MV-4-11 (cell line): ENCODE measurements at places on chromosomes 13 and 19.
A peak's percentile ranks its signal among the peaks of the same experiment; 100 is the strongest.

- DNase-seq = no peak
Observed at GRCh38 chr19:36049080-36049698, 4.9 kb downstream of the THAP8 start.

GRCh38 chr13:23771956-23772355 lies 117.2 kb downstream of the MIPEP start:
- DNase-seq = no peak

DNA sequence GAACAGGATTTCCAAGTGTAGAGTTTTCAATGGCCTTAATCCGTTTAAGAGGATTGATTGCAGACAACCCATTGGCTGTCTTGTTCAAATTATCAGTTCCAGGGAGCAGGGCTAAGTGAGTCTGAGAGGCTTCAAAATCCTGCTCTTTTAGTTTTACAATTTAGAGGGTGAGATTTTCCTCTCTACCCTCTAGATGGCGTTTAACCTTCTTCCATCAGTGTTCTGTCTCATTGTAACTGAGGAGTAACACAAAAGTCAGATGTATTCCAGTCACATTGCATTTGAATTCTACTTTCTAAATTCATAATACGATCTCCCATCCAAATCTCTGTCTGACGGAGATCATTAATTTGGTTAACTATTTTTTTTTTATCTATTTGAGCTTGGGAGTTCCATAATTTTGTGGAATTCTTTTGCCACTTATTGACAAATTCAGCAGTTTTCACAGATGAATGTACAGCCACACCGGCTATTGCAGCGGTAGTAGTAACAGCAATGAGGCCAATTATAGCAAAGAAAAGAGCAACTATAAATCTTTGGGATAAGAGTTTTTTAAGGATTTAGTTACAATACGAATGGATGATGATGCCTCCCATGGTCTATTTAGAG lies 7.8 kb upstream of the C19orf84 start:
- DNase-seq = peak; percentile 70

- no peak for DNase-seq
Observed at GRCh38 chr13:41345914-41346589, 35.0 kb downstream of the NAA16 start.

- DNase-seq = peak; percentile 83
Observed at GRCh38 chr19:46821512-46822409, 28.9 kb downstream of the AP2S1 start.

DNA sequence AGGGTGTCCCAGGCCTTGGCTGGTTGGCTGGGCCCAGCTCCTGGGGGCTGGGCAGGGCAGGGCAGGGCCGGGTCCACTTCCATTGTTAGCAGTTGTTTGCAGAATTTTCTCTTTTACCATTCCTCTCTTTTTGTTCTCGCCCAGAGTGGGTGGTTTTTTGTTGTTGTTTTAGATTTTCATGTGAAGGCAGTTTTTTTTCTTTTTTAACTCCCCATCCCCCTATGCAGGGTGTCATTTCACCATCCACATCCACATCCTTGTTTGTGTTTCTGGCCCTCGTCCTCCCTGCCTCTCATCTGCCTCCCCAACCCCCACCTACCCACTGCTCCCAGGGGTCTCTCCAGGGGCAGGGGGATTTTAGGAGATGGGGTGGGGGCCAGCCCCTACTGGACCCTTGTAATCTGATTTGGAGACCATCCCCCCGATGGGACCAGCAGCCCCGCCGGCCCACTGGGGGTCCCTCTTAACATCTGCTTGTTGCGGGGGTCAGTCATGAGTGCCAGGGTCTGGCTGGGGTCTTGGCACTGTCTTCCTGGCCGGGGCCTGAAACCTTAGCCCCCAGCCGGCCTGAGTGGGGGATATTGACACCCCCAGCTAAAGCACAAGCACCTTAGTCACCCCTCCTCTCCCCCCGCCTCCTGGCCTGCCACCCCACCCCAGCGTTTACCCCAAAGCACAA lies 10.4 kb downstream of the STX10 start:
- DNase-seq = no peak

- no peak for DNase-seq
Observed at GRCh38 chr13:64778002-64778401, 2452.1 kb downstream of the PCDH9 start.

DNA sequence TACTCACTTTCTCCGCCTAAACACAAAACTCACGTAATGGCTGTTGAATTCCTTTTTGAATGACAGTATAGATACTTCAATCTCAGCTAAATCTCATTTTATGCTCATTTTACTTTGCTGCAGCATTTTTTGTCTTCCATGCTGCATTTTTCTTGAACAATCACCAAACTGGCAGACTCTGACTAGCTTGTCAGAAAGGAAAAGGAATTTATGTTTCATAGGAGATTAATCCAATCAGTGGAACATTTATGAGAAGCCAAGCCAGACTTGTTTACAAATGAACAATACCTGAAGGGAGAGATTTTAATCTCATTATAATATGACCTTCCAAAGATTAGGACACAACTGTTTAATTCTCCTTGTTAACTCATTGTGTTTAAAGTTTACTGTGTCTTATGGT lies 1044.3 kb downstream of the DIAPH3 start:
- no peak for DNase-seq

DNA sequence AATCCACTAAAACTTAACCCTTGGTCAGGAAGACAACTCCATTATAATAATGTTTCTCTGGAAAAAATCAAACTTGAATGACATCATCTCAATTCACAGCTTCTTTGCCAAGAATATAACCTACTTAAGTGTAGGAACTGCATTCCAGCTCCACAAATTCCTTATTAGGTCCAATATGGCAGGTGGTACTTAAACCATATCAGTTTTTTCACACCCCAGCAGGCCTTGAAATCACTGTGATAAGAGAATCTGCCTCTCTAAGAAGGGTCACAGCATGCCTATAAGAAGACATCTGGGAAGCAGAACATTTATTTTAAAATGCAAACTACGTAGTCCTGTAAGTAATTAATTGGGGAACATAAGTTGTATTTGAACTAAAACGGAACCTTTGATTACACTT lies 687.8 kb downstream of the DIAPH3 start:
- DNase-seq = no peak

- DNase-seq = no peak
Observed at GRCh38 chr19:46324277-46324676, 22.6 kb upstream of the PPP5C start.

- no peak for DNase-seq
Observed at GRCh38 chr19:35194012-35194984, 34.2 kb downstream of the FAM187B start.

DNA sequence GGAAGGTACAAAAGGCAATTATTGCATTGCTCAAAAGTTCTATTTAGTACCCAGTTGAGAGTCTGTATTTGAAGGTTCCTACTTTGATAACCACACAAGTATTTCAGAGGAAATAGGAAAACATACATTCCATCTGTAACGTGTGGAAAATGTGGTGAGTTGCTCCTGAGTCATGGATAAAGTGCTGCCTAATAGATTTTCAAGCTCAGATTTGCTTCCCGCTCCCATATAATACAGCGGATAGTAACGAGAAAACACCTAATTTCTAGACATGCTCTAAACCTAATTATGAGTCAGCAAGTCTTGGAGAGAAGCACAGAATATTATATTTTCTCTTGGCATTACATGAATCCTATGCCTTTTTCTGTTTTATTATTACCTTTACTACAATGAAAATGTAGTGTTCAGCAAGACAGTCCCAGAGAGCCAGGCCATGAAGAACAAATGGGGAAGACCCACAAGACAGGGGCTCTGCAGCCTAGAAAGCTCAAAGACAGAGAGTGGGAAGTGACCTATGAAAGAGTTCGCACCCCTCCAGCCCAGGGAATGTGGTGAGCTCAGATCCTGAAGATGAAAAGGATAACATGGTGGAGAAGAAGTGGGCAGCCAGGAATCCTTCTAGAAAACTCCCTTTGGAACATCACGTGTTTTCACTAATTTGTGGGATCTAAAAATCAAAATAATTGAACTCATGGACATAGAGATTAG lies 116.1 kb downstream of the STARD13 start:
- DNase-seq = no peak

- no peak for DNase-seq
Observed at GRCh38 chr19:42306646-42307045, 4.2 kb upstream of the PAFAH1B3 start.

DNA sequence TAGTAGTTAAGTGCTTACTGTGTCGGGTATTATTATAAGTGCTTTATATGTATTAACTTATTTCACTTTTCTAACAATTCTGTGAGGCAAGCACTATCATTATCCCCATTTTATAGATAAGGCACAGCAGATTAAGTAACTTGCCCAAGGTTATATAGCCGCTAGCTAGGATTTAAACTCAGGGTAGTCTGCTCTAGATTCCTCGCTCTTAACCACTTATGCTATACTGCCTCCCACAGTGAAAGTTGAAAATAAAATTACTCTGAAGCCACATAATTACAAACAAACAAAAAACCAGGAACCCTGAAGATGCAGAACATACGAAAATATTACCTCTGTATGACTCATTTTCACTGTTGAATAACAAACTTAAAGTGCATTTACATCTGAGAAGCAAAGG lies 3.9 kb downstream of the TEX30 start:
- DNase-seq = no peak

DNA sequence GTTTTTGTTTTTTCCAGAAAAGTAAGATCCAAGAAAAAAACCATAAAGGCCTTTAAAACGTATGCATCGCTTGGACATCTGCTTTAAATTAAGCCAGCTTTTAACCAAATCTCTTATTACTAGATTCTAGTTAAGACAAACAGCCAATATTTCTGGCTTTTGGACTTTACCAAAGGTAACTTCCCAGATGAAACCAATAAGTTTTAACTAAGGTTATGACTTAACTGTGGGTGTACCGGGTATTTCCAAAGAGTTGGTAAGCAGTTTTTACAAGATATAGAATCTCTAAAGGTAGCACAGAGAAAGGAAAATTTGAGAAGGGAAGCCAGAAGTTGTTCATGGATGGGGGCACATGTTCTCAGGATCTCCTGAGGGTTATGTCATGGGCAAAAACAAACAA lies 34.0 kb downstream of the CEACAM1 start:
- no peak for DNase-seq

DNA sequence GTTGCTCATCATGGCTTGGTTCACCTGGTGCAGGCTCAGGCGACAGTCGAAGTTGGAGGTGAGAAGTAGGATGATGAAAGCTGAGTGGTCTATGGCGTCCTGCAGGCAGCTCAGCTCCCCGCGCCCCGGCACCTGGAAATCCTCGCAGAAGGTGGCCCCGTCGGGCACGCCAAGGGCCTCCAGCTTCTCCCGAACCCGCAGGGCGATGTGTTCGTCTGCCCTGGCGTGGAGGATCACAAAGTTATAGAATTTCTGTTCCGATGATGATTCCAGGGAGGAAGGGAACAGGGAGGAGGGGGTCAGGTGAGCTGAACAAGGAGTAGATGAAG lies 14.6 kb downstream of the TICAM1 start:
- DNase-seq = no peak

DNA sequence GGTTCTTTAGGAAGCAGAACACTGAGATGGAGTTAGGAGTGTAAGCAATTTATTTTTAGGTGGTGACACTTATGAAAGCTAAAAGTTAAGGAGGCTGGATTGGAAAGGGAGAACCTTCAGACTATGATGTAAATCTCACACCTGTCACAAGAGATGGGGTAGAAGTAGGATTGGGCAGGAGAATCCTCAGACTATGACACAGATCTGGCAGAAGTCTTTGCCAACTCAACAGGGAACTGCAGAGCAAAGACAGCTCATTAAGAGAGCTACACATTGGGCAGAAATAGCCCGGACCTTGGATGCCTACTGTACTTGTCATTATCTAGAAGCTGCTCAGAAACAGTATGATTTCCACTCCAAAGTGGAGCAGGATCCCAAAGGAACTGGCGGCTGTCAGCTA lies 134.4 kb downstream of the DNAJC15 start:
- DNase-seq = no peak

GRCh38 chr13:103403814-103404213 lies 337.6 kb upstream of the SLC10A2 start:
- DNase-seq = no peak

GRCh38 chr13:21453387-21454081 lies 5.6 kb downstream of the ZDHHC20 start:
- DNase-seq = no peak

DNA sequence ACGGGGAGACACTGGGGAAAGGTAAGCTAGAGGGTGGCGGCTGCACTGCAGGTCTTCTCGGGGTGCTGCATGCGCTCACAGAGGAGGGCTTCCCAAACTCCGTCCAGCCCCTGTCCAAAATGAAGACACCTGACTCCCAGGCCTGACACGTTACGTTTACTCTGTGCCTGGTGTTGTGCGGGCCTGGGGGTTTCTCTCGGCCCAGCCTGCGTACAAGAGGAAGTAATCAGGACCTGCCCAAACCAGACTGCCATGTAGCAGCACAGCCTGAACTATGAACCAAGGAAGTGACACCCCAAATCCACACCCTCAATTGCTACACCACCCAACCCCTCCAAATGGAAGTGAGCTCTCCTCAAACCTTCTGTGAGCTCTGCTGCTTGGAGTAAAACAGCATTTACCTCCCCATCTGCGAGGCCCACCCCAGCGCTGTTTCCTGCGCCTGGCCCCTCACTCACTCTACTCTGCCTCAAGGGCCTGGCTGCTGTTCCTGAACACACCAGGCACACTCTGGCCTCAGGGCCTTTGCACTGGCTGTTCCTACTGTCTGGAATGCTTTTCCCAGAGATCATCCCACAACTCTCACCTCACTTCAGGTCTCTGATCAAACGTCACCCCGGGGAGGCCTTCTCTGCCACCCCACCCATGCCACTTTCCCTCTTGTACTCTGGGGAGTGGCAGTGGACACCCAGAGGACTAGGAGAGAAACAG lies 3.0 kb downstream of the HSPBP1 start:
- DNase-seq = peak; percentile 21

DNA sequence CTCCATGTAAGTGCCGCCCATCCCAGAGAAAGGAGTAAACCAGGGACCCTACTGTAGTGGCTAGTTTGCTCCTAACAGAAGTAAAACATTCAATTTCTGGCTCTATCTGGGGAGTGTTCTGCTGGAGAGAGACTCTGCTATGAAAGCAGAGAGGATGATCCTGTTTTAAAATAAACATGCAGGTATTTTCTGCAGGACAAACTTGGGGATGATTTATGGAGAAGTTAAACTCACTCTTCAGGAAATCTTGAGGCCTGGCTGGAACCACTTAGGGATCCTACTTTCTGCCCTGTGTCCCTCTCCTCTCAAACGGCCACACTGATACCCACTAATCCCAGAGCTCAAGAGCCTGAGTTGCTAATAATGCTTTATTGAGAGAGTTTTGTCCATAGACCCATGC lies 281.1 kb downstream of the DNAJC15 start:
- DNase-seq = no peak

DNA sequence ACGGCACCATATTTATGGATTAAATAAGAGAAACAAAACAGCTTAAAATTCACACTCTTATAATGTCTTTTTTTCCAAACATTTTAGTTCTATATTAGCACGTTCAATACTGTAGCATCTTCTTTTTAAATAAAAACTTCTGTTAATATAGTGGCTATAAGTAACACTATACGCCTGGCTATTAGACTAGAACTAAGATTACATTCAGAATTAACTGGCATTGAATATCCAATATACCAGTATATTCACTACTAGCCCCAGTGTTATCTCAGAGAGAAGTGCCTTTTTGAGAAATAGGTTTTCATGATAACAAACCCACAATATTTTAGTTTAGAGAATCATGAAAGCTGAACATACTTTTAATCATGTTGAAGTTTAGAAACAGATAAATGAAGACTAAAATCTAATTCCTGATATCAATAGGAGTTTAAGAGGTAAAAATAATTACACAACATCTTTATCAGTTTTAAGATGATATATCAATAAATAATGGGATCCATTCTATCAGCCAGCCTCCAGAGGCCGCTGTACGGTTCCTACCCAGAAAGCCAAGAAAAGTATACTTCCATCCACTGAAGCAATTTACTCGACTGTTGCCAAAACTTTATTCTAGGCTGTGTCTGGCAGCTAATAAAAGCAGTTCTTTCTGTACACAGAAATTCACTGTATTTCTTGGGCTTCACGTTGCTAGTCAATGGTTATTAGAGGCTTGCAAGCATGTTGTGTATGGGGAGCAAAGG lies 1113.4 kb upstream of the MIR17HG start:
- DNase-seq = no peak
